ENCODE measurements at places on chromosomes 11 and 22.

DNA sequence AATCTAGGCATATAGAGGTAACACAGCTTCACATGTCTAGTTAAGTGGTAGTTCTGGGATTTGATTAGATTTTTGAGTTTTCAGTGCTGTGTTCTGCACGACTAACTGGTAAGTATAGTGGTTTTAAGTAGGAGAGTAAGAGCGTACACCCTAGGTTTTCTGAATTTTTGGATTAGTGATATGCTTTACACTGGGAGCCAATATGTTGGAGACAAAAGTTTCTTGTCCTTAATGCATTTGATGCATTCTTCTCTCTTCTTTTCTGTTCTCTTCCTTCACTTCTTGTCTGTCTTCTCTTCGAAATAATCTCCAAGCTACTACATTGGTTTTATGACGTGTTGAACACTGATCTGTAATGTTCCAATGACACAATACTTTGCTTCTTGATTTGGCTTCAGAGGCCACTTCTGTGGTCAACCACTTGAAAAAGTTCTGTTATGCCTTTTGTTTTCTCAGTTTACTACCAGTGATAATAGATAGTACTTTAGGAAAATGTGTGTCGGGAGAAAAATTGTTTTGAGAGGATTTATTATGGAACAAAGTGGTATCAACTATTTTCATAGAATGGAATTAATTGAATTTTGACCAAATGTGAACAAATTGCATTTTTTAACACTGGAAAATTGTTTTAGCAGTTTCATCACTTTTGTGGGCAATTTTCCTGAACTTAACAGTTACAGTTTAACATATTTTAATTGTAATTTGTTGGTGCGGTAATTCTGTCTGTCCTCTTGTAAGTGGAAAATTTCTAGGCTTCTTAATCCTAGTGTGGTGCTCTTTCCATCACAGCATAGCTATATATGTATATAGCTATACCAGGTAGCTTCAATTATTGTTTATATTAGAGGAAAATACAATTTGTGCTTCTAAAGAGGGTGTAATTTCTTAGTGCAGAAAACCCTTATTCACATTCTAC, 2.6 kb downstream of the PDE3B start:
- no peak for DNase-seq

DNA sequence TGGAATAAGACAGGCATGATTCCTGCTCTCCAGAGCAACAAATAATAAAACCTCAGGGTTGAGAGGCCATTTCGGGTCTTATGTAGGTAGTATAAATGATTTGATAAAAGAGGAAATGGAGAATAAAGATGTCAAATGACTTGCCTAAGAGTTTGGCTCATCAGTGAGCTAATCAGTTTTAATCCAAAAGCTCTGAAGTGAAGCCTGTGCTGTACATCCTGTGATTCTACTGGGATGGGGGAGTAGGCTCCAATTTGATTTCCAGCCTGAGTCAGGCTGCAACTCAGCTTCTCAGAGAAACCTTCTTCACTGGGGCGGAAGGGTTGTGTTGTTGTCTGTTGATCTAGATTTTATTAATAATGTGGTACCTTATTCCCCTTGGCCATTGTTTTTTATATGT, 192.2 kb upstream of the SORL1-AS1 start:
- DNase-seq = no peak

DNA sequence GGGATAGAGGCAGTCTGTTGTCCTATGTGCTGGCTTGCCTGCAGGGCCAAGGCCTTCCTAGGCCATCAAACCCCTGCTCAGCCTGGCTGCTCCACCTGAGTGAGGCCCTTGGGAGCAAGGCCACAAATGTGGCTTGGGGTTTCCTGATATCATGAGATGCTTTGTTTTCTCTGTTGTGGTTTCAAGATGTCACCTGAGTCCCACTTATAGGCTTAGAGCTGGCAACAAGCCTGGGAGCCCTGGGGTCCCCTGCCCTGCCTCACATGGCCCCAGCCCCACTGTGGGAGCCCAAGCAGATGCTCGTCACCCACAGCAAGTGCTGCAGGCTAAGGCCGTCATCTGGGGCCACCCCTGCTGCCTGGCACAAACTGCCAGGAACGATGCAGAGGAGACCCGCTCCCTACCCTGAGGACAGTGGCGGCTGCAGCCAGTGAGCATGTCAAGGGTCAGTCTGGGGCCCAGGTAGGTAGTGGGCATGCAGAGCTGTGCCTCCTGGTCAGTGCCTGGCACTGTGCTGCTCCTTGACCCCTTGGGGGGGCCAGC, 75.4 kb upstream of the KCNQ1OT1 start:
- DNase-seq = no peak

DNA sequence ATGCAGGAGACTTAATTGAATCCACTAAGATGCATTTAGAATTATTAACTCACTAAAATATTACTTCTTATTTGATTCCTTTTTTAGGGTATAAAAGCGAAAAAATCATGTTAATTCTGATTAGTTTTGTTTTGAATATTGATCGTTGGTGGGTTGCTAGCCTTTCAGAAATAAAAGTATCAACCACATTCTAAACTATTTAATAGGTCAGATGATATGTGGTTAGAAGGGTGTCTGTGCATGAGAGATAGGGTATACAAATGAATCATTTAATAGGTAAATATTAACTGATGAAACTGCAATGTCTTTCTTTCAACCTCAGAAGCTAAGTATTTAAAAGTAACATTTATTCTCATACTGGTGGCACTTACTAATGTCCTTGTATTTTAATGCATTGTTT, 515.1 kb downstream of the CNTN5 start:
- DNase-seq = no peak

Data from cortex of kidney (tissue), 1 donor.